Upper lobe of left lung (tissue), 6 donors: ENCODE measurements at places on chromosomes 1 and 21. TPM values are rescaled to one million over a fixed set of nuclear protein-coding genes. Genes with fewer than 3 reads are reported as not detected.
A peak's percentile ranks its signal among the peaks of the same experiment; 100 is the strongest.

CA6 gene
- total RNA-seq, result not detected

DFFA gene
- 22.8 TPM for total RNA-seq

DNA sequence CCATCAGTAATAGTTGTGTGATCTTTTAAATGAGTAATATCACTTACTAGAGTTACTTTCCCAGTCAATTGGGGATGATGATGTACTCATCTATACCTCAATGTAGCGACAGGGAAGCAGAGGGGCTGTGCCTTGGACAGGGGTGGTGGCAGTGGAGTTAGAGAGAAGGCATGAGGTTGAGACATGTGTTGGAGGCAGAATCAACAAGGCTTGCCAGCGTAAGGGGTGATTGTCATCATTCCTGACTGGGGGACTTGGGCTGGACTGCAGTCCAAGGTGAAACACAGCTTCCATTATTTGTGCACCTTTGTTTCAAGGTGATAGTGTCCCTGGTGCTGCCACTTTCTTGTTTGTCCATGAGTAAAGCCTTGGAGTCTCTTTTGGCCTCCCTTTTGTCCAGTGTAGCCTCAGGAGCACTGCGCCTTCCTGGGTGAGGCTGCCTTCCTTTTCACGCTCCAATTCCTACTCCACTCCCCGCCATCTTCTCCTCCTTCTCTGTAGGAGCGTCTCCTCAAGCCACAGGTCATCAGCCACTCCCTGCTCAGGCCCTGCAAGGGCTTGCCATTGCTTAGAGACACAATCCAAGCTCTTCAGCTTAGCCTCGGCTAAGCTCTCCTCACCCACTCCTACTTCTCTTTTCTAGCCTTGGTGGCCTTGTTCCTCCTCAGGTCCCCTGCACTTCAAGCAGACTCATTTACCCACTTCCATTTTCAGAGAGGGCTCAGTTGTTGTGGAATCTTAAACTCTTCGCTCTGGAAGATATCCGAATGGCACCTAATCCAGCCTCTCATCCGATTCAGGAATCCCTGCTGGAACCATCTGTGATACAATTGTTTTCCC, 77.6 kb upstream of the CD34 start:
- H3K4me3 ChIP-seq, result no peak overlapping the region
- H3K4me1 ChIP-seq, result no peaks in the 10 kb centered on the region
- H3K36me3 ChIP-seq, result no peaks in the 10 kb centered on the region
- H3K27me3 ChIP-seq, result no peaks in the 10 kb centered on the region
- no peak for DNase-seq

GRCh38 chr1:155934936-155935590, 850 bp upstream of the KHDC4 start:
- peak overlapping the region; percentile 94 for H3K27ac ChIP-seq
- H3K4me1 ChIP-seq, result peaks cover 56% of the 10 kb centered on the region
- peak overlapping the region; percentile 71 for H3K4me3 ChIP-seq
- H3K36me3 ChIP-seq, result peaks cover 26% of the 10 kb centered on the region

DNA sequence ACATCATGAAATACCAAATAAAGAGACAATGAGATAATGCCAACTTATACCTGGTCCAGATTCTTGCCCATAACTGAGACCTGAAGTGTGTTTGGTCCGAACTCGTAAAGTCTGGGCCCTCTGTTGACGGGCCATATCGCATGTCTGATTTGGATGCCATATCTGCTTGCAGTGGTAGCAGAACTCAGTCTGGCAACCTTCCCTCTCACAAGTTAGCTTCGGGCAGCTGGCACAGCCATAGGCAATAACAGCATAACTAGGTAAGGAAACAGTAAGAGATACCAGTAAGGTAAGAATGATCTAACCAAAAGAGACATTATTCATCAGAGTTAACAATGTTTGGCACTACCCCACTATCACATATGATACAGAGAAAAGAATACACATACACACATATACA, 15.1 kb downstream of the RNF19B start:
- peaks cover 36% of the 10 kb centered on the region for H3K36me3 ChIP-seq
- no peak for DNase-seq
- no peaks in the 10 kb centered on the region for H3K27me3 ChIP-seq
- H3K4me3 ChIP-seq, result no peak overlapping the region
- H3K27ac ChIP-seq, result no peak overlapping the region

- H3K4me3 ChIP-seq, result no peak overlapping the region
- no peak for DNase-seq
- no peaks in the 10 kb centered on the region for H3K36me3 ChIP-seq
- H3K27ac ChIP-seq, result no peak overlapping the region
- no peaks in the 10 kb centered on the region for H3K4me1 ChIP-seq
Observed at GRCh38 chr1:240666568-240667198, 54.7 kb upstream of the GREM2 start.

GRCh38 chr1:115170377-115170776, 81.1 kb upstream of the TSPAN2 start:
- DNase-seq, result no peak
- H3K4me3 ChIP-seq, result no peak overlapping the region
- H3K27ac ChIP-seq, result no peak overlapping the region
- no peaks in the 10 kb centered on the region for H3K4me1 ChIP-seq

DNA sequence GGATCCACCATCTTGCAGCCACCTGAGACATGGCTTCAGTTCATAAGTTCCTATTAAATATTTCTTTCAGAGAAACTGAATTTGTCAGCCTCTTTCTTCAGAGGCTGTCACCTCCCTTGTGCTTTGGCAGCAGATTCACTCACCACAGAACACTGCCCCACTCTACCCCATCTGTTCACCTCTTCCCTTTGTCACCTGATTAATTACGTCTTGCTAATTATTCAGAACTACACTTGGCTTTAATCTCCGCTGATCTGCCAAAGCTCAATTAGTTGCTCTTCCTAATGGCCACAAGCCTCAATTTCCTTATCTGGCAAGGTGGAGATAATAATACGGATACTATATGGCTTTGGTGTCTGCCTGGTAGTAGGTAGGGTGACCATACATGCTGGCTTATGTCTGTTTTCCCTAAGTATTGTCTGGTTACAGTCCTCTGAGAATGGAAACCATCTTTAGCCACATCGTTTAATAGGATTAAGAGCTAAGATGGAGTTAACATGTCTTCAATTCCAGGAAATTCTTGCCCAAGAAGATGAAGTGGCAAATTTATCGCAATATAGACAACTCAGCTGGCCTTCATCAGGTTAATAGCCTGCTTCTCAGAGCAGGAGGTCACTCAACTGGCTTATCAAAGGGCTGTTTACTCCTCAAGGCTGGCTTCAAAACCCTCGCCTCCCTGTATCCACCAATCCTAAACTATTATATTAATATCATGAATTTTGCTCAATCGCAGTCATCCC, 58.2 kb upstream of the ADAR start:
- H3K4me1 ChIP-seq, result no peaks in the 10 kb centered on the region
- H3K27me3 ChIP-seq, result no peaks in the 10 kb centered on the region
- no peaks in the 10 kb centered on the region for H3K36me3 ChIP-seq
- no peak overlapping the region for H3K4me3 ChIP-seq

GRCh38 chr1:15328351-15329103, 81.2 kb upstream of the EFHD2 start:
- H3K4me3 ChIP-seq, result no peak overlapping the region
- DNase-seq, result peak; percentile 34
- no peaks in the 10 kb centered on the region for H3K36me3 ChIP-seq
- H3K27me3 ChIP-seq, result no peaks in the 10 kb centered on the region
- peaks cover 33% of the 10 kb centered on the region for H3K4me1 ChIP-seq

- H3K27ac ChIP-seq, result no peak overlapping the region
- H3K4me3 ChIP-seq, result no peak overlapping the region
- H3K36me3 ChIP-seq, result no peaks in the 10 kb centered on the region
- H3K27me3 ChIP-seq, result no peaks in the 10 kb centered on the region
- DNase-seq, result no peak
- no peaks in the 10 kb centered on the region for H3K4me1 ChIP-seq
Observed at GRCh38 chr1:242205622-242206489, 207.0 kb upstream of the MAP1LC3C start.
